Osteocyte (in vitro differentiated cells): ENCODE measurements at places on chromosomes 1 and 21. TPM values are rescaled to one million over a fixed set of nuclear protein-coding genes. Genes with fewer than 3 reads are reported as not detected.

- peak; percentile 95 for DNase-seq
Measured at GRCh38 chr1:21869620-21870121, 57.6 kb downstream of the LDLRAD2 start.

CA6 gene
- not detected in 2 replicates for total RNA-seq

DNA sequence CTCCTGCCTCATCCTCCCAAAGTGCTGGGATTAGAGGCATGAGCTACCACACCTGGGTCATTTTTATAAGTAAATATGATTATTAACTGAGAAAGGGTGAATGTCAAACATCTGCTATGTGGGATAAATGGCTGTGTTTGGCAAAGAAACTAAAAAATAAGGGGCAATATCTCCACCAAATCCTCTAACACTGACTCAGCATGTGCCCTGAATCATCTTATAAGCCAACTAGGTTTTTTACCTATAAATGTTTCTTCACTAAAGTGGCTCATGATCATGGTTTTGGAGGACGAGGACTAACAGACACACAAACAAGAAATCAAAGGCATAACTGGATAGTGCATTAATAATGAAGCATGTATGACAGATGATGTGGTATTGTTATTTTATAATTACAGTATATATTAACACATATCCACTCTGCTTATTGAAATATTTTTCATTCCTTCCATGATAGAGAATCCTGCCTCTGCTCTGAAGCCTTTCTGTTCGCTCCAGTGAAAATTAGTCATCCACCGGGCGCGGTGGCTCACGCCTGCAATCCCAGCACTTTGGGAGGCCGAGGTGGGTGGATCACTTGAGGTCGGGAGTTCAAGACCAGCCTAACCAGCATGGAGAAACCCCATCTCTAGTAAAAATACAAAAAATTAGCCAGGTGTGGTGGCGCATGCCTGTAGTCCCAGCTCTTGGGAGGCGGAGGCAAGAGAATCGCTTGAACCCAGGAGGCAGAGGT is 11.7 kb upstream of the ARHGAP29 start:
- DNase-seq, result no peak

KCNT2 gene
- total RNA-seq, result 26.2 TPM in 2 replicates

COL11A1 gene
- total RNA-seq, result 592 and 632 TPM in 2 replicates

F5 gene
- not detected in 2 replicates for total RNA-seq

C8A gene
- not detected in 2 replicates for total RNA-seq

GRCh38 chr1:203017692-203018091 is 8.6 kb upstream of the PPFIA4 start:
- no peak for DNase-seq

DNA sequence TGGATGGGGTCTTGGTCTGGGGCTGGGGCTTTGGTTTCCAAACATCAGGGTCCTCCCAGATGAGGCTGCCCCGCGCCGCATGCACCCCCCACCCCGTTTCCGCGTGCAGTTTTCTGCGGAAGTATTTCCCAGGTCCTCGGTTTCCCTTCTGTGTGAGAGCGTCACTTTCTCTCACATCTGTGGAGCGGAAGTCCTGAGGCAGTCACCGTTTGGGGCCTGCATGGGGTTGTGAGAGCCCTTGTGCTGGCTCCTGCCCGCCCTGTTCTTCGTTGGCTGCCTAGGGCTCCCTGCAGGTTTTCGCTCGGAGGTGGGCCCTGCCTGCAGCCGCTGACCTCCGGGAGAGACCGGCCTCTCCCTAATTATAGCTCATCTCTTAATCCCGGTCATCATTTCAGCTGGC is 88.0 kb downstream of the GALNT2 start:
- DNase-seq, result no peak

DNA sequence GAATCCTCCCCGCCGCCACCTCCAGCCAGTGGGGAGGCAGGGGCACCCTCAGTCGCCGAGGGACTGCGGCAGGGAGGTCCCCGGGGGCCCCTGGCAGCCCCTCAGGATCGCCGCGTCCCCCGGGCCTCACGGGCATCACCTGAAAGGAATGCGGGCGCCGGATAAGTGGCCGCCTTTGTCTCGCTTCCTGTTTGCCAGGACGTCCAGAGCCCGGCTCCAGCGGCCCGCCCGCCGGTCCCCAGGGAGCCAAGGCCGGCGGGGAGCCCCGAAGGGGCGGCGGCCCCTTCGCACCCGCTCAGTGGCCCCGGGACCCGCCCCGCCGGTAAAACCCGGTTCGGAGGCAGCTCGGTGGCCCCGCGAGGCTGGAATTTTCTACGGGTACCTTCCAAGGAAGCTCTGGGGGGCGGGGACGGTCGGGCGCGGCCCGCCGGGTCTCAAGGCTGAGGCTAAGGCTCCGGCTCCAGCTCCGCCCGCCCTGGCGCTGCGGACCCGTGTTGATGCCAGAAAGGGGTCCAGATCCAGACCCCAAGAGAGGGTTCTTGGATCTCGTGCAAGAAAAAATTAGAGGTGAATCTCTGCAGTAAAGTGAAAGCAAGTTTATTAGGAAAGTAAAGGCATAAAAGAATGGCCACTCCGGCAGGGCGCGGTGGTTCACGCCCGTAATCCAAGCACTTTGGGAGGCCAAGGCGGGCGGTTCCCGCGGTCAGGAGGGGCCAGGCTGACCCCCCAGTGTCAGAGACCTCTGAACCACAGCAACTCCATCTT is 12.6 kb downstream of the TINAGL1 start:
- peak; percentile 80 for DNase-seq

- DNase-seq, result peak; percentile 80
Measured at GRCh38 chr1:153933430-153933829, 10.7 kb upstream of the GATAD2B start.

LRRC53 gene
- not detected in 2 replicates for total RNA-seq

DHDDS gene
- 50.4 and 53.9 TPM in 2 replicates for total RNA-seq

- DNase-seq, result no peak
Measured at GRCh38 chr1:14253676-14254075, 344.8 kb upstream of the KAZN start.

- no peak for DNase-seq
Measured at GRCh38 chr1:39954324-39954869, 548 bp upstream of the MFSD2A start.

DNA sequence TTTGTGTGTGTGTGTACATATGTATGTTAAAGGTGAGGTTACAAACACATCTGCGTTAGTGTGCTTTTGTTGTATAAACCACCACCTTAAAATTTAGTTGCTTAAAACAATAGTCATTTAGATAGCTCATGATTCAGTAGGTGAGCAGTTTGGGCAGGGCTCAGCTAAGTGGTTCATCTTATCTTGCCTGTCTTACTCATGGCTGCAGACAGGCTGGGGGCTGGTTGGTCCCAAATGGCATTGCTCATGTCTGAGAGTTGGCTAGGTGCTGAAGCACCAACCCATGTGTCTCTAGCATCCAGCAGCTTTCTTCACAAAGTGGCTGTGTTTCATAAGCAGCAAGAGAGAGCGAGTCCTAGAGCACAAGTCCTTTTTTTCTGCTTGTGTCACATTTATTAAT is 91.4 kb downstream of the MACF1 start:
- DNase-seq, result no peak

DNA sequence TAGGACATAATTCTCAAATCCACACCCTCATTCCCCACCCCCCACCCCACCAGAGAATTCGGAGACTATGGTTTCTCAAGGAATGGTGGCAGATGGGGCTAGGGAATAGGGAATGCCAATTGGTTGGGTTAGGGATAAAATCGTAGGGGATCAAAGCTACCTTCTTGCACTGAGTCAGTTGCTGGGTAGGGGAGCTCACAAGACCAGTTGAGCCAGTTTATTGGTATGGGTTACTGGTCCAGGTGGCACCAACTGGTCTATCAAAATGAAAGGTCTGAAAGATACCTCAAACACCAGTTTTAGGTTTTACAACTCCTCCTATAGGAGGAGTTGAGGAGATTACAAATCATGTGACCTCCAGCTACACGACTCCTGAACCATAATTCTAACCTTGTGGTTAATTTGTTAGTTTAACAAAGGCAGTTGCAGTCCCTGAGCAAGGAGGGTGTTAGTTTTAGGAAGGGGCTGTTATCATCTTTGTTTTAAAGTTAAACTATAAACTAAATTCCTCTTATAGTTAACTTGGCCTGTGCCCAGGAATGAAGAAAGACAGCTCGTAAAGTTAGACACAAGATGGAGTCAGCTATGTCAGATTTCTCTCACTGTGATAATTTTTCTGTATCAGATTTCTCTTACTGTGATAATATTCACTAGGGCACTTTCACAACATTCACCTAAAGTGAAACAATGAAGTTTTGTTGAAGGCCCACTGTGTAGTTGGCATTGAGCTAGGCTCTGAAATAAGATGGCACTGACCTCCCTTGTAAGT is 2.5 kb downstream of the SHISAL2A start:
- DNase-seq, result no peak

DNA sequence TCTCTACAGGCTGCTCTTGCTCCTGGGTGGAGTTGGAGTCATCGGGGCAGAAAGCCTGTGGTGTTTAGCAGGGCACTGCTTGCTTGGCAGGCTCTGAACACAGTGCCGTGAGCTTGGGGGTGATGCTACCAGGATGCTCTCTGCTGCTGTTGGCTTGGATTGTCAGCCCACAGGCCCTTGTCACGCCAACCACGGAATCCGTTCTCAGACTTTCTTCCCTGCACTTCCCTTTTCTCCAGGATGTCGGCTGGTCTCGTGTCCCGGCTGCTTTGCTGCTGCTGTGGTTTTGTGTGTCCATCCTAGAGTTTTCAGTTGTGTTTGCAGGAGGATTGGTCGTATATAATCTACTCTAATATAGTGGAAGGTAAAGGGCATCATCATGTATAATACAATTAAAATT is 44.4 kb upstream of the TTC34 start:
- DNase-seq, result no peak

KLF17 gene
- not detected in 2 replicates for total RNA-seq

BTBD8 gene
- total RNA-seq, result 1.9 and 2.0 TPM in 2 replicates

DNA sequence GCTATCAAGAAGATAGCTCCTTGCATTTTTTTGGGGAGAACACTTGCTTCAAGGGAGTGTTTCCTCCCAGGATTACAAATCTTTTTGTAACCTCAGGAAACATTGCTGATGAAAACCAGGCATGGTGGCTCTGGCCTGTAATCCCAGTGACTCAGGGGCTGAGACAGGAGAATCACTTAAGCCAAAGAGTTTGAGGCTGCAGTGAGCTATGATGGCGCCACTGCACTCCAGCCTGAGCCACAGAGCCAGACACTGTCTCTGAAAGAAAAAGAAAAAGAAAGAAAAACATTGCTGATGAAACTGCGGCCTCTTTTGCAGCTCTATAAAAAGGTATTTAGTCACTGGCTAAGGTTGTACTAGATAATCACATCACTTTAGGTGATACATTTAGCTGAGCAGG is 7.3 kb downstream of the RNU1-2 start:
- DNase-seq, result no peak

DNA sequence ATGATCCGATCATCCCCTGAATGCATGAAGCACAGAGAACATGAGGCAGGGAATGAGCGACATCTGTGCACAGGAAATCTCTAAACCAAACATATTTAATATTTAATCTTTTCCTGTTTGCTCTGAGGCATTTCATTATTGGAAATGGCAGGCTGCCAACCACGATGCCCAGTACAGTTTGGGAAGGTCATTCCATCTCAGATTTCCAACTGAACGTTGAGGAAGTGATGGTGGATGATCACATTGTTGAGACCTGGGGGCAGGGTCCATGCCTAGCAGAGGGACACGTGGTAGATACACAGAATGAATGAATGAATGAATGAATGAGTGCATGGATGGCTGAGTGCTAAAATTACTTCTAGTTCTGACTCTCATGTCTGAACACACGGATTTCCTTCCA is 15.9 kb upstream of the FASLG start:
- no peak for DNase-seq

DNA sequence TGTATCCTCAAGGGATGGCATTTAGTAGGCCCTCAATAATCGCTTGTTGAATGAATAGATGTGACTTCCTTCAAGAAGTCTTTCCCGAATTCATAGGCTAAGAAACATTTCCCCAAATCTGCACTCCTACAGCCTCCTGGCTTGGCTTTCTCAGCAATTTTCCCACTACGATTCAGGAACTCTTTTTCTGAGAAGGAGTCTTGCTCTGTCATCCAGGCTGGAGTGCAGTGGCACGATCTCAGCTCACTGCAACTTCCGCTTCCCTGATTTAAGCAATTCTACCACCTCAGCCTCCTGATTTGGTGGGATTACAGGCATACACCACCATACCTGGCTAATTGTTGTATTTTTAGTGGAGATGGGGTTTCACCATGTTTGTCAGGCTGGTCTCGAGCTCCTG is 37.9 kb upstream of the IFFO2 start:
- DNase-seq, result no peak

DNA sequence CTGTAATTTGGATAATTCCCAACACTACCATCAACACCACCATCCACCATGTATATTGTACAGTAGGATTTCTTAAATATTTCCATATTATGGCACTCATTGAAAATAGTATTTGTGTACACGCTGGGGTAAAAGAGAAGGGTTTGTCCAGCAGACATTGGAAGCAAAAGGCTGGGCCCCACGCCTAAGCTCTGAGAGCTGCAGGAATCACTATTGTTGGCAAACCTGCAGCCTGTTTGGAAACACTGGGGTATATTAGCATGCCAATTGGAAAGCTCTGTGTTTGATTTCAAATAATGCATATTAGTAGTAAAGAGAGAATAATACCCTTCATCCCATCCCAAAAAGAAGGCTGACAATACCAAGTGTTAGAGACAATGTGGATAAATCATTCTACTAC is 81.5 kb upstream of the DPYD start:
- no peak for DNase-seq

GRCh38 chr1:244214009-244214967 is 163.2 kb downstream of the ZBTB18 start:
- DNase-seq, result no peak

DNA sequence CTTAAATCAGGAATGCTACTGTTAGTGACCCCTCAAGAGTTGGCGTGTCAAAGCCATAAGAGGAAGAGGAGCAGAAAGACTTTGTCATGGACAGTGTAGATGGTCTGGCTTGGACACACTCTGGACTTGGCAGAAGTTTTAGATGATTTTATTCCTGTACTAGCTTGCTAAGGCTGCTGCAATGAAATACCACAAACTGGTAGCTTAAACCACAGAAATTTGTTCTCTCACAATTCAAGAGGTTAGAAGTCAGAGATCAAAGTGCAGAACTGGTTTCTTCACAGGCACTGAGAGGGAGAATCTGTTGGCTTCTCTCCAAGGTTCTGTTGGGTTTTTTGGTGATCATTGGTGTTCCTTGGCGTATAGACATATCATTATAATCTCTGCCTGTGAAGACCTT is 869.8 kb upstream of the B3GALT2 start:
- no peak for DNase-seq

KDF1 gene
- not detected in 2 replicates for total RNA-seq
